Fibroblast of the aortic adventitia (primary cell): ENCODE measurements at places on chromosomes 6 and 20. TPM values are rescaled to one million over a fixed set of nuclear protein-coding genes. Genes with fewer than 3 reads are reported as not detected.

UBD gene
- not detected in 2 replicates for total RNA-seq

BACH2 gene
- 0.27 and 0.65 TPM in 2 replicates for total RNA-seq

LPA gene
- not detected in 2 replicates for total RNA-seq

KCNK17 gene
- total RNA-seq, result not detected in 2 replicates

SASH1 gene
- total RNA-seq, result 59.5 and 60.2 TPM in 2 replicates

RRAGD gene
- 1.4 and 15.1 TPM in 2 replicates for total RNA-seq

PRELID3B gene
- total RNA-seq, result 28.7 and 75.7 TPM in 2 replicates

WFDC12 gene
- total RNA-seq, result not detected in 2 replicates

PROKR2 gene
- not detected in 2 replicates for total RNA-seq

MYBL2 gene
- total RNA-seq, result 1.6 and 17.8 TPM in 2 replicates

LGSN gene
- total RNA-seq, result not detected in 2 replicates

POU5F1 gene
- not detected in 2 replicates for total RNA-seq

PSMF1 gene
- total RNA-seq, result 62.1 and 142 TPM in 2 replicates

GJA1 gene
- 245 and 251 TPM in 2 replicates for total RNA-seq

GINM1 gene
- 63.4 and 87.9 TPM in 2 replicates for total RNA-seq

CEBPB gene
- total RNA-seq, result 38.1 TPM in 2 replicates

EPB41L1 gene
- 13.5 and 18.1 TPM in 2 replicates for total RNA-seq

LTB gene
- total RNA-seq, result not detected in 2 replicates

PFDN6 gene
- 8.9 and 21.7 TPM in 2 replicates for total RNA-seq

CABLES2 gene
- total RNA-seq, result 1.1 and 4.3 TPM in 2 replicates

NMBR gene
- not detected in 2 replicates for total RNA-seq

LHFPL5 gene
- not detected in 2 replicates for total RNA-seq

BPIFB1 gene
- not detected in 2 replicates for total RNA-seq

SEL1L2 gene
- not detected in 2 replicates for total RNA-seq

IL20RA gene
- total RNA-seq, result 0.18 and 0.90 TPM in 2 replicates

GGTLC1 gene
- not detected in 2 replicates for total RNA-seq

ADGRF1 gene
- total RNA-seq, result not detected in 2 replicates

C6orf132 gene
- 0.63 and 1.4 TPM in 2 replicates for total RNA-seq

MYO6 gene
- 10.5 and 16.4 TPM in 2 replicates for total RNA-seq

SYTL3 gene
- total RNA-seq, result 1.9 and 10.5 TPM in 2 replicates

ANKRD66 gene
- not detected in 2 replicates for total RNA-seq

ZBTB12 gene
- 3.3 and 3.8 TPM in 2 replicates for total RNA-seq

SOX18 gene
- 0.57 TPM in 1 of 2 replicates, not detected in the other for total RNA-seq

AAR2 gene
- 23.5 and 38.3 TPM in 2 replicates for total RNA-seq

TGM2 gene
- 6.0 and 117 TPM in 2 replicates for total RNA-seq
